ENCODE measurements at places on chromosomes 5 and 9. TPM values are rescaled to one million over a fixed set of nuclear protein-coding genes. Genes with fewer than 3 reads are reported as not detected.
A peak's percentile ranks its signal among the peaks of the same experiment; 100 is the strongest.

The C9orf153 gene
- total RNA-seq = not detected

The PCDHB4 gene
- total RNA-seq = 0.21 TPM

The MORN5 gene
- not detected for total RNA-seq

The ABLIM3 gene
- 14.2 TPM for total RNA-seq

The NR6A1 gene
- total RNA-seq = 1.2 TPM

The PTCH1 gene
- total RNA-seq = 7.5 TPM

The ACTBL2 gene
- total RNA-seq = 6.7 TPM

The NDUFS4 gene
- total RNA-seq = 152 TPM

The MRPL50 gene
- total RNA-seq = 23.4 TPM

The SHOC1 gene
- total RNA-seq = 1.5 TPM

The SLC4A9 gene
- not detected for total RNA-seq

GRCh38 chr5:168734620-168735300 is 155.6 kb upstream of the PANK3 start:
- DNase-seq = no peak

DNA sequence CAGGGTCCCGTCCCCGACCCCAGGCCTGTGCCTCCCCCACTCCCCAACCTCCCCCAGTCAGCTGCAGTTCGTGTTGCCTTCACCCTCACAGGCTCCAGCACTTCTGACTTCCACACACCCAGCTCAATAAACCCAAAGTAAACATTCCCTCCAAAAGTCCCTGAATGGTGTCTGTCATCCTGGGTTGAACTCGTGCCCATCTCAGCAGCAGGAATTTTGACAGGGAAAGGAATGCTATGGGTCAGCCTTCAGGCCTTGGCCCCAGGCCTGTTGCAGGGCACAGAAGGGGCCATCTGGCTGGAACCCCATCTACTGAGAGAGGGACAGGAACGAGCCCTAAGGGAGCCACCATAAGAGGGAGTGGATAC is 29.6 kb upstream of the CNOT6 start:
- no peak for DNase-seq

DNA sequence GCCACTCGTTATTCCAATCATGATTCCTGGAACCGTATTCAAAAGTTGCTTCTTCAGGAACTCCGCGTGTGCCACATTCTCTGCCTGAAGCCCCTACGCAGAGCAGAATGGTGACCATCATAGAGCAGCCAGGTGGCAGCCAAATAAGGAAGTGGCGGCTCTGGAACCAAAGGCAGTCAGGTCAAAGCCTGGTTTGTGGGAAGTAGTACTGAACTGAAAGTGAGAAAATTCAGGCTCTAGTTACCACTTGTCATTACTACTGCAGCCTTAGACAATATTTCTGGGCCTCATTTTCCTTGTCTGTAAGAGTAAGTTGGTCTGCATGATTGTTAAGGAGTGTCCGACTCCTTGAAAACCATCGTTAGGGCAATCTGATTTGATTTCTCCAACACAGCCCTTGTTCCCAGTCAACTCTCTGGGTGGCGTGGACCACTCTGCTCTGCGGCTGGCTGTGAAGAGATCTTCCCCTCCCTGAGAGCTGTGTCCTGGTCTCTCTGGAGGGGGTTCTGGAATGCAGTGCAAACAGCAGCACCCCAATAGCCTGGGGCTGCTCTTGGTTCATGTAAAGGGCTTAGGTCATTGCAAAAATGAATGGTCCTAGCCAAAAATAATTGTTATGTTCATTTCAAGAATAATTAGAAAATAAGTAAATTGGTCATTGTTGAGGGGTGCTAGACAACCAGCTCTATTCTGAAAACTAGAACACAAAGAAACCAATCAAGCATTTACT is 102.4 kb downstream of the MED27 start:
- DNase-seq = no peak

DNA sequence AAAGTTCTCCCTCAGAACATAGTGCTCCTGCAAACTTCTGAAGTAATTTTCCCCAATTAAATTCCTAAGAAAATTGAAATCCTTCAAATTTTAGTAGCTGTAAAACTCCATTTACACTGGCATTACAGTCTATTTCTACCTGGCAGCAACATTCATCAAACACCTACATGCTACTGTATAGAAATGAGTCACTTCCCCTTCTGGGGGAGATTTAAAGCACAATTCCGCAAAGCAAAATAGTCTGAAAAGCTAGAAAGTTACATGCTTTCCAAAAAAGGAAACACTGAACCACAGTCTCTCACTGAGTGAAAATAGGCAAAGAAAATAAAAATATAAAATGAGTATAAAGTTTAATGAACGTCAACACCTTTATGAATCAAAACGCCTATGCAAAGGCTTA is 43.3 kb downstream of the MCTP1 start:
- DNase-seq = no peak

GRCh38 chr5:169826618-169827017 is 153.7 kb downstream of the INSYN2B start:
- DNase-seq = no peak

GRCh38 chr5:128224336-128224735 is 140.8 kb downstream of the SLC12A2 start:
- DNase-seq = no peak

DNA sequence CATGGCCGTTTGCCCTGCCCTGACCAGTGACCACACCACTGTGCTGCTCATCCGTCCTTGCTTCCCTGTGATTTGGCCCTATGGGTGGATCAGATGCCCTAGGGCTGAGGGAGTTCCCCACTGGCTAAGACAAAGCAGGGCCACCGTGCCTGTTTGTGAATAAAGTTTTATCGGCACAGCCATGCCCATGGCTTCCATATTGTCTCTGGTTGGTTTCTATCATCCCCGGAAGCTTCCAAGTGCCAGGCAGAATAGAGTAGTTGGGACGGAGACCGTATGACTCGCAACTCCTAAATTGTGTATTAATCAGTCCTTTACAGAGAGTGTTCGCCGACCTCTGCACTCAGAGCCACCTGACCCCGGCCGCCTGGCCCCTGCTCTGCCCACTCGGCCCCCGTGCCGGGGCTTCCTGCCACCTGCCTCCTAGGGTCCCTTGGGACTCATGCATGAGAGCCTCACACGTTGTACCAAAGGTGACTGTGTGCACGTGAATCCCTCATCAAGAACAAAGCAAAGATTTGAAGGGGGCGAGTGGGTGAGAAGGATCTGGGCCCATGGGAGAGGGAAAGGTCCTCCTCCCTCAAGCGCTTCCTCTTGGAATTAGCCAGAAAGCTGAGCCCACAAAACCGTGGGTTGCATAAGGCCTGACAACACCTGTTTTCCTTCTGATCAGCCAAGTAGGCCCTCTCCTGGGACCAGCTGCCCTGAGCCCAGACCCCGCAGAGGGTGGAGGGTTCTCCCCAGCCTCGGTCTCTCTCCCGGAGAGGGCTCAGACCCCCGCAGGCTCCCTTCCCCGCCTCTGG is 11.7 kb upstream of the FCN2 start:
- no peak for DNase-seq

DNA sequence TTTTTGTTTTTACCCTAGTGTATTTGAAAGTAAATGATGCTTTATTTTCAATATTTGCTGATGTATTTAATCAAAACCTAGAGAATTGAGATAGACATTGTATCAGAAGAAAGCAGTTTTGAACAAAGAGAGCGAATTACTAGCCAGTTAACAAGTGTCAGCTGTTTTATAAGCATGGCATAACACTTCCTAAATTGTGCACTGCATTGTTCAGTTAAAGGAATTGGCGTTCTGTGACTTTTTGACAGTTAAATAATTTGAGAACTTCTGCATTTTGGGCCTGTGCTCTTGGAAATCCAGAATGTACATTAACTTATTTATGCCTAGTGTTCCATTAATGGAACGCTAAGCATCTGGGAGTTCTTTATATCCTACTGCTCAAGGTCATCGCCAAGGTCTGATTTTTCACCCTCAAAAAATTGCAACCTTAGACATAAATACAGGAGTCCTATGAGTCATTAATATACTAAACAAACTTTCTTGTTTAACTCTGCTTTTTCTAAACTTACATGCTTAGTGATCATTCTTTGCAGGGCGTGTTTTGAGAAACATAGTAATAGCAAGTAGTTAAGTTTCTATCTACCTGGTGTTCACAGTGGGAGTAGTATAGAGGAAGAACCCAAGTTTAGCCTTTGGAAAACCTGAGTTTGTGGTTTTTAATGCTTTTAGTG is 31.1 kb downstream of the RASA1 start:
- no peak for DNase-seq

DNA sequence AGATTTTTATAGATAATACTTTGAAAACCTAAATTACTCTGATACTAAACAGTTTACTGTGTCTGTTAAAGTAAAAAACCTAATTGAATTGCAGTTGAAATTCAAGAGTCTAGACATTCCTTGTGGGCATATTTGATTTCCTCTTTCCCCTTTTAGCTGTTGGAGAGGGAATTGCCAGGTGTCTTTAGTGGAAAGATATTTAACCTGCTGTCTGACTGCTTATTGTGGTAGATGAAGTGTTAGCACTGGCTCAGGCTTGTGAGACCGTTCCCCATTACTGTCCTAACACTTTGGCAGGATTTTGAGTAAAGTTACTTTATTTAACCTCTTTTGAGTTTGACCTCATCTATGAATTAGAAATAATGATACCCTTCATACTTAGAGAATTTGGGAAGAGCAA is 16.4 kb downstream of the MAP3K1 start:
- DNase-seq = no peak

- DNase-seq = no peak
These were observed 199.4 kb downstream of the ARRDC3 start for GRCh38 chr5:91183743-91184142.

- peak; percentile 34 for DNase-seq
These were observed at the start of gene ENTPD8 for GRCh38 chr9:137441289-137441934. TSS of gene ENTPD8 (minus strand) at chr9:137441357. CDS start at chr9:137438285, 3,072 bp downstream.

DNA sequence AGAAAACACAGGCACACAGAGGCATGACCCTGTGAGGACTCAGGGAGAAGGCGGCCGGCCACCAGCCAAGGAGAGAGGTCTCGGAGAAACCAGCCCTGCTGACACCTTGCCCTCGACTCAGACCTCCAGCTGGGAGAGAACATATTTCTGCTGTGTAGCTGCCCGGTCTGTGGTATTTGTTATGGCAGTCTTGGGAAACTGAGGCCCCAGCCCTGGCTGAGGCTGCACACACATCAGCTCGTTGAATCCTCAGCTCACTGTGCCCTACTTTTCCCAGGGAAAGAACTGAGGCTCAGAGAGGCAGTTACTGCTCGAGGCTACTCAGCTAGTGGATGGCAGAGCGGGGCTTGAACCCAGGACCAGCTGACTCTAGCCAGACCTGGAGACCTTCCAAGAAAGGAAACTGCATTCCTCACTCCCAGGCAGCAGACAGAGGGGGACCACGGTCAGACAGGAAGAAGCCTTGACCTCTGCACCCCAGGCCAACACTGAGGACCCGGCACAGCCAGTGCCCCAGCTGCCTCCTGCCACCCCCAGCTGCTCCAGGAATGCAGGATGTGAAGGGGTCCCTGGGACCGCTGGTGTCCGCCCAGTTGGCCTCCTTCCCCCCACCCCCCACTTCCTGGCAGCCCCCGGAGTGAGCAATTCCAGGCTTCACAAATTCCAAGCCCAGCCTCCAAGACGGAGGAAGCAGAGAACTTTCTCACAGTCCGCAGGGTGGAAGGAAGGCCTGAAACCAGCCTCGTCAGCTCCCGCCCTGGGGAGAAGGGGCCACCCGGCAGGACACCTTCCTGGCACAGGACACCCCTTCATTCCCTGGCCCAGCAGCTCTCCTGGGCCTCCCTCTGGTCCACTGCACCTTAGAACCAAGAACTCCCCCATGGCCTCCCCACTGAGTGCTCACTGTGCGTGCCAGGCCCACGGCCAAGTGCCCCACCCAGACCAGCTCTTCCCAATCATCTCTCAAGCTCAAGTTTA is 69.9 kb downstream of the LRSAM1 start:
- DNase-seq = peak; percentile 62

- DNase-seq = no peak
These were observed 863.8 kb downstream of the TLE4 start for GRCh38 chr9:80435591-80435990.

DNA sequence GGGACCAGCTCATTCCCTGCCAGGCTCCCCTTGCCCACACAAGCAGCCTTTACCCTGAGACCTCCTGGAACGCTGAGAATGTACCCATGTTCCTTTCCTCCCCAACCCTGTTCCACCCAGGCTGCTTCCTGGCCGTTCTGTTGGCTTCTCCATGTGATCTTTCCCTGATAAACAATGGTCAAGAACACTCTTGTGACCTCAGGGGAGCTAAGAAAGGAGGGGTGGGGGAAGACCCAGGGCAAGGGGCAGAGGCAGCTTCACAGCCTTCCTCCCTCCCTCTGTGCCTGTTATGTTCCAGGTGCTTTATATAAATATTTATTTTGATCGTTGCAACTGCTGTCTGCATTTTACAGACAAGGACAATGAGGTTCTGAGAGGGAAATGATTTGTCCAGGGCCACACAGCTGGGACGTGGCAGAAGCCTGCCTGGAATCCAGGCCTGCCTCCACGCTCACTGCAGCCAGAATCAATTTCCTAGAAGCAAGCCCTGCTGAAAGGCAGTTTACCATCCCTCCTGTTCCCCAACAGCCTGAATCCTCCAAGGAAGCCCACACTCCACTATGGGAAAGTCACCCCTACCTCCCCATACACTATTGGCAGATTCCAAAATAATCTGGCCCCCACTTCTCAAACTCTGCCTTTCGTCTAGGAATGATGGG is 3.9 kb downstream of the SHROOM1 start:
- DNase-seq = no peak

DNA sequence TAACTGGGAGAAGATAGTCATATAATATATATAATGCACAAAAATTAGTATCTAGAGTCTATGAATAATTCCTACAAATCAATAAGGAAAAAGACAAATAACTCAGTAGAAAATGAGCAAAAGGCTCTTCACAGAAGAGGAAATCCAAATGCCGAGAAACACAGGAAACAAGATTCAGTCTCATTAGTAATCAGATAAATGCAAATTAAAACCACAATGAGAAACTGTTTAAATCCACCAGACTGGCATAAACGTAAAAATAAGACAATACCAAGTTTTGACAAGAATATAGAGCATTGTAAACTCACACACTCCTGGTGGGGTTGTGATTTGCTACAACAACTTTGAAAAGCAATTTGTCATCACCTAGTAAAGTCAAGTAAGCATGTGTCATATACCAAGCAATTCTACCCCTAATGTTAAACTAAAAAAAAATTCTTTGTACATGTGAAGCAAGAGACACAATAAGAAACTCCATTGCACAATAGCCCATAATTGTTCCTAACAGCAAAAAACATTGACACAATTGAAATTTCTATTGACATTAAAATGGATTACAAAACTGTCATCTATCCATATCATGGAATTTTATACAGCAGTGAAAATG is 21.0 kb upstream of the UBLCP1 start:
- DNase-seq = no peak

- no peak for DNase-seq
These were observed 275.1 kb downstream of the SLF1 start for GRCh38 chr5:94893412-94894135.

- DNase-seq = no peak
These were observed 330.4 kb downstream of the ICE1 start for GRCh38 chr5:5752844-5753243.

DNA sequence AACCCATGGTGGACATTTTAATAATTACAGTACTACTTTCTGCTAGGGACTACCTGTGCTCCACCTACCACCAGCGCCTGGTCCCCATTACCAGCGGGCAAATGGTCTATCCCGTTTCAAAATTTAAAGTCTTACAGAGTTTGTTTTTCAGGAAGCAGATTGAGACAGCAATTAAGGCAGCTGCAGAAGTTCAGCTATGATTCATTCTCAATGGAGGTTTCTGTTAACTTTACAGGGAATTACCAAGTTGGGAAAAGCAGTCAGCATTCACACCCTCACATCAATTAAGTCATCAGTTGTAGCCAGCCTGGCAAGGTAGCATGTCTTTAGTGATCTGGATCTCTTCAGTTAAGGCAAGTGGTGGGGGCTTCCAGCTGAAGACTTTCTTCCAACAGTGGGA is 410.6 kb upstream of the DAB2 start:
- no peak for DNase-seq

Measured in H4 (cell line).